ENCODE measurements at places on chromosomes 2 and 18.

DNA sequence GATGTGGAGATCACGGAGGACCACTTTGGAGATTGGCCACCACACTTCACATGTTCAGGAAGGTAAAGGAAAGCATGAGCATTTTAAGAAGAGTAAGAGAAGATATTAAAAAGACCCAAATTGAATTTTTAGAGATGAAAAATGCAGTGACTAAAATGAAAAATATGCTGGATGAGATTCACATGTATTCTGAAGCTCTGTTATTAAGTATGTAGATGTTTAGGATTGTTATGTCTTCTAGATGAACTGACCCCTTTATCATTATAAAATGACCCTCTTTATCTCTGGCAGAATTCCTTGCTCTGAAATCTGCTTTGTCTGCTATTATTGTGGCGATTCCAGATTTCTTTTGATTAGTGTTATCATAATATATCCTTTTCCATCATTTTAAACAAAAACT is 36.0 kb upstream of the DYNC2LI1 start:
- DNase-seq: no peak

- DNase-seq: no peak
Observed at GRCh38 chr2:165985120-165985519, 31.5 kb upstream of the TTC21B start.

DNA sequence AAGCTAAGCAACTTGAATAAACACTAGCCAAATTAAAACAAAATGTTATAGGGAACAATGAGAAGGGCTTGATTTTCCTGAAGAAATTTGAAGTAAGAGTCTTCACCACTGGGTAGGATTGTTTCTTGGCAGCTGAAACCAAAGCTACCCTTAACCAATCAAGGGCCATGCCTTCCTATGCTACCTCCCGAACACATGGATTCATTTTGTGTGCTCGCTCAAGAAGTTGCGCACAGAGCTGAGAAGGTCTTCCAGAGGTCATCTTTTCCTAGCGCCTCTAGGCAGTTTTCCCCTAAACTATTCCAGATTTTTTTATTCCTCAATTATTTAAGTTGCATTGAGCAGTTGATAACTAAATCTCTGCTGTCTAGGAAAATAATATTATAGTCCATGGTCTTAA is 264.6 kb downstream of the RBM43 start:
- no peak for DNase-seq

- DNase-seq: no peak
Observed at GRCh38 chr2:172978063-172978383, 97.6 kb upstream of the MAP3K20 start.

GRCh38 chr18:49510393-49511115 is 23.5 kb upstream of the C18orf32 start:
- DNase-seq: peak; percentile 81

- no peak for DNase-seq
Observed at GRCh38 chr2:239318151-239318611, 82.6 kb downstream of the HDAC4 start.

GRCh38 chr18:36298126-36298741 is 721 bp downstream of the FHOD3 start:
- no peak for DNase-seq

DNA sequence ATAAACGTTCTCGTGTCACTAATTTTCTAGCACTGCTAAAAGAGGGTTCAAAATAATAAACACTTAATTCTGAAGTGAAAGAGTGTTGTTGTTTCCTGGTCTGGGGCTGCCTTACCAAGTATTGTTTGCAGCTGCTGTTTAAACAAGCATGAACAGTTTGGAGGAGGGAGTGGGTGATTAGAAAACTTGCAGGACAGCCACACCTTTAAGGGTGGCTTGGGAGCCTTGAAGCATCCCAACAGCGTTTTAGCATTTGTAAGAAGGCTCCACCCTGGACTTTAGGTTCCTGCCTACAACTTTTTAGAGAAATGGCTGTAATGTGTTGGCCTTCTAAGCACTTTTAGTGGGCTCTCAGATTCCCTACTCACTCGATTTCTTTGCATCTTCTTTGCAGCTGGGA is 371.6 kb downstream of the TGIF1 start:
- no peak for DNase-seq

GRCh38 chr2:133573491-133574162 is 5.4 kb upstream of the NCKAP5 start:
- no peak for DNase-seq

- no peak for DNase-seq
Observed at GRCh38 chr2:15989559-15989958, 49.2 kb downstream of the MYCN start.

DNA sequence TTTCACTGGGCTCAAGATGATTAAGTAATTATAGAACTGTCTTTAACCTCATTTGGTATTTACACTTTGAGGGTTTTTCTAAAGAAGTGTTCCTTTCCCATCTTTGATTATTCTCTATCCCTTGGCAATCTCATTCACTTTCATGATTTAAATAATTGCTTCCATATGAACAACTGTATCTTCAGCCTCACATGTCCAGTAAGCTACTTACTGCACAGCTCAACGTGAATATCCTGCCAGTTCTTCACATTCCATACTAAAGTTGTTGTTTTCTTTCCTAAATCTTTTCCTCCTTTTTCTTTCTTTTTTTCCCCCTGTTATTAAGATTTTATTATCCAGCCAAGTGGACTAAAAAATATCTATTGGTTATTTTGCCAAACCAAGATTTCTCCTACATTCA is 37.7 kb downstream of the ZC3H15 start:
- no peak for DNase-seq

DNA sequence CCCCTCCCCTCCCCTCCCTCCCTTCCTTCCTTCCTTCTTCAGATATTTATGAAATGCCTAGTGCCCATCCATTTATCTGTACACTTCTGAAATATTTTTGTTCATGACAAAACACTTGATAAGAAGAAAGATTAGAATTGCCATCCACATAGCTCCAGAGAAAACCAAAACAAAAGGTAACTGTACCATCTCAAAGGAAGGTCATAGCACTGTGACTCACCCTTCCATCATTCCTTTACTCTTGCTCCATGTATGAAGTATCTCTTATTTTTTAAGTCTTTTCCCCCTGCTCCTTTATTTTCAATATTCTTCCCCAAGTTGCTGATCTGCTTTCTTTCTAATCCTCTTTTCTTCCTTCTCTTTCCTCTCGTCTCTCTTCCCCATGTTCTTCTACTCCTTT is 9.9 kb downstream of the CNTNAP5 start:
- no peak for DNase-seq

GRCh38 chr2:240432820-240433801 is 2.4 kb upstream of the GPC1 start:
- DNase-seq: no peak

DNA sequence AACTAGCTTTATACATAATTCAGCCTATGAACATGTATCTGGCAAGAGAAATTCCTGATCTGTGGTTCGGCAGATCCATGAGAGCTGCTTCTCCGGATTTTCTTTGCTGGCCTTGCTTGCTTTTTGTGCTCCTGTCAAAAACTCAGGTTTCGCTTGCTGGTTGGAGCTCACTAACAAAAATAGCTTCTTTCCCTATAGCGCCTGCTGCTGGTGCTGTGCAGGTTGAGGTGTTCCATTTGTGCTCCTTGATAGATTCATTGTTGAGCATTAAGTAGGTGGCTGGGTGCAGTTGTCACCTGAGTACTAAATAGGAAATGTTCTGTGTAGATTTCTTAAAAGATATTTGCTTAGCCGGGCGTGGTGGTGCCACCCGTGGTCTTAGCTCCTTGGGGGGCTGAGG is 148.1 kb downstream of the PRPF40A start:
- no peak for DNase-seq

- peak; percentile 26 for DNase-seq
Observed at GRCh38 chr2:191620144-191620543, 57.8 kb upstream of the NABP1 start.

DNA sequence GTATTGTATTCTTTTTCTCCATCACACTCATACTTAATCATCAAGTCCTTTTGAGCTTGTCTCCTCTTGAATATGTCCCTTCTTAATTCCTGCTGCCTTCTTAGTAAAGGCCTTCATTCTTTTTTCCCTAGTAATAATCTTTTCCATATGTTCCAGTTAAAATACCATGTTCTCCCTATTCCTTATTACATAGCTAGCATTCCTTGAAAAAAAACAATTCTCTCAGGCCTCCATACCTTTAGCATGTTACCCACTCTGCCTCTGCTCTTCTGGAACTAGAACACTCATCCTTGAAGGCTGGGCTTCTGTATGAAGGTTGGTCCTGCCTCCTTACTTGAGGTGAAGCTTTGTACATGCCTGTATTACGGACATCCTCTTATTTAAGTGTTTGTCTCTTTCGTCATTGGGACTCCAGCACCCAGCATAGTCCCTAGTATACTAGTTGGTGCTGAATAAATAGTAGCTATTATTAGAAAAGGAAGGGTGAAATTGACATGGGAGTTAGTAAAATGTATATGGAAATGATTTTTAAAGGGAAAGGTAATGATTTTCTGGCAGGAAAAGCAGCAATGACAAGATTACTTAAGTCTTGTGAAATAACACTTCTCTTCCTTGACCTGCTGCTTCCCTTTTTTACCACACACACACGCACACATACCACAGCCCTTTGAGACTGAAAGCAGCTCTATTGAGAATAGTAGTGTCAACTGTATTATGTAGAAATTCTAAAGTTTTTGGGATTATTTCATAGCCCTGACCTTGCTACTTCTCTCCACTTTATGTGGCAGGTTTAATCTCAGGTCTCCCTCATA is 45.6 kb downstream of the REL start:
- peak; percentile 55 for DNase-seq

GRCh38 chr18:74507097-74507881 is 11.1 kb downstream of the CNDP2 start:
- no peak for DNase-seq

- DNase-seq: no peak
Observed at GRCh38 chr2:173858291-173858731, 106.9 kb downstream of the SP3 start.

GRCh38 chr2:155907211-155907610 is 425.3 kb downstream of the NR4A2 start:
- DNase-seq: no peak

DNA sequence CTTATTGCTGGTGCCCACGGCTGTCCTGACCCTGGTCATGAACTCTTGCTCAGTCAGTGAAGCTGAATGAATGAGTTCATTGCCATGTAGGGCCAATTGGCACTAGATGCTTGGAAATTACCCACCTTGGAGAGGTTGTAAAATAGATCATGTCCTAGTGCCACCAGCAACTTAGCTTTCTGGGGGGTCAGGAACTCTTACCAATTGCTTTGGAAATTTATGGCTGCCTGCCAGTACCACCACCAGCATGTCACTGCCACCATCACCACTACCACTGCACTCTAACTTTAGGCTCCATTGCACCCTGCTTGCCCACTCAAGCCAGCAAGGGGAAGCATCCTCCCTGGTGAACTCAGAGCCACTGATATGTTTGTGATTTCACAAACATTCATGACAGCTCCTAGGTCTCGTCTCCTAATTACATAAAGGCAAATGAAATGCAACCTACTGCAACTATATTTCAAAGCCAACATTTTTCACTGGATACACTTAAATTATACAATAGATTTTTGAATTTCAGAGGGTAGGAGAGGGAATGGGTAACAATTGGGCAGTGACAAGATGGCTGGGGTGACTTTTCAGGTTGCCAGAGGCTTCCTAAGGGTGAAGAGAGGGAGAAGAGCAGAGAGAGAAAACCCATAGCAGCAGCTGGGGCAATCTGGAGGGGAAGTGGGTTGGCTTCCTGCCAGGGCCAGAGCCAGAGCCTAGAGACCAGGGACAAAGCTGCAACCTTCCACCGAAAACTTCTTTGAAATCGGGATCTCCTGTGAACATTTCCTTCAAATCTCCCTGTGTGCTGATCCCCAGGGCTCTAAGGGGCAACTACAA is 3.5 kb upstream of the EMILIN1 start:
- peak; percentile 33 for DNase-seq

All from OCI-M1 (cell line).